ENCODE measurements at places on chromosomes 2 and 18.

DNA sequence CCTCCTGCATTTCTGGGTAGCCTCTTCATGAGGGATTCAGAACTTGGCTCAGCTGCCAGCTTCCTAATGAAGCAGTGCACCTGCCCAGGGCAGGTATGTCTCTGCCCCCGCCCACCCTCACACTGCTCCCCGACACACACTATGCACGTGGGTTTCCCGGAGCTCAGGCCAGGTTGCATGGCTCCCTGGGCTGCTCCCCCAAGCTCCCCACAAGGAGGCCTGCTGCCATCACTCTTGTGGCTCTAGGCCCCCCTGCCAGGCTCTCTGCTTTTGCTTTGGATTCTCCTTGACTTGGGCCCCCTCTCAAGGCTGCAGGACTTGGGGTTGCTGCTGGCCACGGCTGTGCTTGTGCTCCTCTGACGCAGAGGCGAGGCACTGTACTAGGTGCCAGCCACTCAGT is 43.6 kb downstream of the ADD2 start:
- DNase-seq = no peak

DNA sequence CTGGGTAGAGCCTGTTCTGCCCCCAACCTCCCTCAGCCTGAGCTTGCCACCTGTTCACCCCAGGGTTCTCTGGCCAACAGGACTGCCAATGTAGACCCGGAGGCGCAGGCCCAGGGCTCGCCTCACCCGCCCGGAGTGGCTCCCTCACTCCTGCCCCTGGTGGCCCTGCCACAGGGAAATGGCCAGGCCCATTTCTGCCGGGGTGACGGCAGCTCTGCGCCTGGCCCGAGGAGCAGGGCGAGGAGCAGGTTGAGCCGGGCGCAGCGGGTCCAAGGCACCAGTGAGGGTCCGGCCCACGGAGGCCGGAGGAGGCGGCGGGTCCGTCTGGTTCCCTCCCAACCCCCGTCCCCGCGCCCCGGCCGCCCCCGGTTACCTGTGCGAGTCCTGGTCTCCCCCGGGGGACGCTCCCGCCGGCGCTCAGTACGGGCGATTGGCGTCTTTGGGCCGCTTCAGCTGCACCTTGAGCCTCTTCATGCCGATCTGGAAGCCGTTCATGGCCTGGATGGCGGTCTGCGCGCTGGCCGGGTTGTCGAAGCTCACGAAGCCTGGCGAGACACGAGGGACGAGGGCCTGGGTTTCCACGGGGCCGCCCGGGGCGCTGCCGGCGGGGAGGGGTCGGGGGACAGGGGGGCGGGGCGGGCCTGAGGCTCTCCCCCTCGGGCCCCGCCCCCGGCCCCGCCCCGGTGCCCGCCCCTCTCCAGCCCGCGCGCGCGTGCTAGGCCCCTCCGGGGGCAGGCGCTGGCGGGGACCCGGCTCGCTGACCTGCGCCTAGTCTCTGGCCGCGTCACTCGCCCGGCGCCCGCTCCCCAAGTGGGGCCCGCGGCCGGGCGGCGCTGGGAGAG is 312.0 kb downstream of the CELF4 start:
- no peak for DNase-seq

DNA sequence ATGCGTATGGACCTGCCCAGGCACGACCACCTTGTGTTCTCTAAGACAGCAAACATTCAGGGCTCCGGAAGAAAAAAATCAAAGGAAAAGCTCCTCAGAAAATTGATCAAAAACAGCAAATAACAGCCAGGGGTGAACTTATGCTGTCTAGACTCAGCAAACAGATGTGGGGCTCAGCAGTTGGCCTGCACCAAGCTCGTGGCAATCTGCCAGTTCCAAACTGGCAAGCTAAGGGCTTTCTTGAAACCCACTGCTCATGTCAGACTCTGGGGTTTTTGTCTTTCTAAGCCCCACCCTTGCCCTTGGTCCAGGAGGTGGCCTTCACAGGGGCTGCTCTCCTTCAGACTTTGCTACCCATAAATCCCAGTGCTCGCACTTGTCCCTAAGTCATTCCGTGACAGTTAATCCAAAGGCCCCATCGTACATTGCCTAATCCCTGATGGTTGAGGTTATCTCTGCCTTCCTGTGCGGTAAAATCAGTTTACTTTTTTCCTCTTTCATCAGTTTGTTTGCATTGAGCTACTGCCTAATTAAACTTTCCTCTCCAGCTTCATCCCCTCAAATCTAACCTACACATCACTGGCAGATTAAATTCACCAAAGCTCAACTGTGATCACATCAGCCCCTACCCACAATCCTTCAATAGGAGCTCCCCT is 408.0 kb downstream of the LRATD1 start:
- DNase-seq = no peak

DNA sequence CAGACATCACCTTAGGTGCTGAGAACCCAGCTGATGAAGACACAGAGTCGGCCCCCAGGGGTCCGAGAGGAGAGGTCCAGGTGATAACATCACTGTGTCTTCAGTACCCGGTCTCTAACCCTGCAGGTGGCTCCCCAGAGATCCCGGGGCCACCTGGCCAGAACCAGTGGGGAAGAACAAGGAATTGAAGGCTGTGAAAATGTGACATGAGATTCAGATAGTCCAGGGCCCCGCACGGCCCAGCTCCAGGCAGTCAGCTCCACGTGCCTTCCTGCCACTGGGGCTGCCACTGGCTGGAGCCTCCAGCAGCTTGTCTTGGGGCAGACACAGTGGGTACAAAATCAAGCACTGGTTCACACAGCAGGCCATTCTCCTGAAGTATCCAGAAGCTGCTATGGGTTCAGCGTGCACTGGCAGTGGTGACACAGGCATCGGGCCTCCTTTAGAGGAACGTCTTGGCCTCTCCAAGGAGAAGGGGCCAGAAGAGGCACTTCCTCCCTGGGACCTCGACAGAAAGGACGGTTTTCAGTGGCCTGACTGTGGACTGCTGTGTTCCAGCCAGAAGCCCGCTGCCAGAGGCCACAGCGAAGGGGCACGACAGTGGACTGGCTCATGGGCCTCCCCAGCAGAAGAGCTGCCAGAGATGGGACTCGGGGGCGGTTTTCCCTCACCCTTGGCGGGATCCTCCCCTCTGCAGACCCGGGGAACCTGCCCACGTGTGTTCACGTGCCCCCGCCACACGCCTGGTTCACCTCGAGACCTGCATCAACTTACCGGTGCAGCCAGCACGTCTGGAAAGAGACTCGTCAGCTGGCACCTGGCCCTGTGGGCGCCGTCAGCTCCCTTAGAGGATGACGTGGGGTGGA is 150.4 kb downstream of the HDAC4 start:
- no peak for DNase-seq

DNA sequence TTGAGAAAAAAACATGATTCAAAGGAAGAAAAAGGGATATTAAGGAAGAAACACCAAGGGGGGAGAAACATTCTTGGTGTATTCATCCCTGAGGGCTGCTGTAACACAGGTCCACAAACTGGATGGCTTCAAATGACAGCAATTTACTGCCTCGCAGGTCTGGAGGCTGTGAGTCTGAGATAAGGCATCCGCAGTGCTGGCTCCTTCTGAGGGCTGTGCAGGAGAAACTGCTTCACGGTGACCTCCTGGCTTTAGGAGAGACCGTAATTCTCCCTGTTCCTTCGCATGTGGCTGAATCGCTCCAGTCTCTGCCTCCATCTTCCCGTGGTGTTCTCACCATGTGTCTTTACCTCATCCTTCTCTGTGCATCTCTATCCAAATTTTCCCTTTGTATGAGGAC is 490.7 kb downstream of the EIPR1 start:
- no peak for DNase-seq

- no peak for DNase-seq
Measured at GRCh38 chr2:175036582-175037018, 31.4 kb upstream of the CHN1 start.

DNA sequence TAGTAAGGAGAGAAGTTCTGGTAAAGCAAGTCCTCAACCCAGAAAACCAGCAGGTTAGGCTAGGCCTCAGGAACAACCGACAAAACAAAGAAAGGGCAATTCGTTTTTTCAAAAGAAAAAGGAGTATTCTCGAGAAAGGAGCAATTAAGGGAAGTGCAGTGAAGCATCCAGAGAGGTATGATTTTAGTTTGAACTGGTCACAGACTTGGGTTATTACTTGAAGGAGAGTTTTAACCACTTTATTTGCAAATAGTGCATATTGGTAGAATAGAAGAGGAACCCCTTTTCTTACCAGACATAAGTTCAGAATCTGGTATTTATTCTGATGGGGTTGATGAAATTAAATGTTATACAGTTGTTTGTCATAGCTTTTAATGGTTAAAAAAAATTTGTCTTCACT is 110.0 kb upstream of the GCFC2 start:
- no peak for DNase-seq

DNA sequence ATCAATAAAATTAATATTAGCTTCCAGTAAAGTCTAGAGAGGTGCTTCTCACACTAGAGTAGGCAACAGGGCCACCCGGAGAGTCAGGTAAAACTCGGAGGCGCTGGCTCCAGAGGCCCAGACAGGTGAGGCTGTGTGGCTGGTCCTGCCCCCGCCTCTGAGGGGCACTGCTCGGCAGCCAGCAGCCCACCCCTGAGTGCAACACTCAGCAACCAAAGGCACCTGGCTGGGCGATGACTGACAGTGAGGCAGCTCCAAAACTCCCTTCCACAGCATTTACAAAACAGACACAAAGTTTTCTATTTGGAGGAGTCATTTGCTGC is 138.8 kb upstream of the ID2 start:
- no peak for DNase-seq

GRCh38 chr2:238457927-238458324 is 31.2 kb downstream of the ASB1 start:
- DNase-seq = no peak

GRCh38 chr2:173571887-173572680 is 217.4 kb downstream of the CDCA7 start:
- no peak for DNase-seq

DNA sequence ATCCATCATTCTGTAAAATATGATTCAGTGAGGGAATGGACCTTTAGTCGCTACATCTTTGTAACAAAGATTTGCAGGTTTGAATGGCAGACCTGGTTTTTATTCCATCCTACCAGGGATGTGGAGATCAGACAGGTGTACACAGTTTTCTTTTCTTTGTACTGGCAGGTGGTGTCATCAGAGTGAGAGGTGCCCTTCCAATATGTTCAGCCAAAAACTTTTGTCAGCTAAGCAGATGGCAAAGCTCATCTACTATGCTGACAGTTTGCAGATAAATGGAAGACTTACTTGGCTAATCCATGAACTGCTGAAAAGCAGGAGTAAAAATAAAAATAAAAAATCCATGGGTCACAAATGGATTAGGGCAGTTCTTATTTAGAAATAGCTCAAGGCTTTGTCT is 185.5 kb upstream of the DOK6 start:
- no peak for DNase-seq

- no peak for DNase-seq
Measured at GRCh38 chr2:129165006-129165405, 814.5 kb upstream of the RAB6C start.

- no peak for DNase-seq
Measured at GRCh38 chr2:106876699-106877098, 9.3 kb downstream of the ST6GAL2 start.

- no peak for DNase-seq
Measured at GRCh38 chr18:2714140-2714539, 58.6 kb downstream of the SMCHD1 start.

DNA sequence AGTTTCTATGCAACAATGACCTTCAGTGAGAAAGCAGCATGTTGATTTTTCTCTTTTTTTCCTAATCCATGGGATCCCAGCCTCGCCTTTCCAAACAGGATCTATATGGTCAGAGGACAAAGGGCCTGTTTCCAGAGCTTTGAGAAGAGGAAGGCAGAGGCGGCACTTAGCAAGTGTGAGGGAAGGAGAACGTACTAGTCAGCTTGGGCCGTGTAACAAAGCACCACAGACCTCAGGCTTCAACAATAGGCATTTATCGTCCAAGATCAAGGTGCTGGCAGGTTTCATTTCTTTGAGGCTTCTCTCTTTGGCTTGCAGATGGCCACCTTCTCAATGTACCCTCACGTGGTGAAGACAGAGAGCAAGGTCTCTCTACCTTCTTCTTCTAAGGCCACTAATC is 7.3 kb upstream of the KCNF1 start:
- no peak for DNase-seq

DNA sequence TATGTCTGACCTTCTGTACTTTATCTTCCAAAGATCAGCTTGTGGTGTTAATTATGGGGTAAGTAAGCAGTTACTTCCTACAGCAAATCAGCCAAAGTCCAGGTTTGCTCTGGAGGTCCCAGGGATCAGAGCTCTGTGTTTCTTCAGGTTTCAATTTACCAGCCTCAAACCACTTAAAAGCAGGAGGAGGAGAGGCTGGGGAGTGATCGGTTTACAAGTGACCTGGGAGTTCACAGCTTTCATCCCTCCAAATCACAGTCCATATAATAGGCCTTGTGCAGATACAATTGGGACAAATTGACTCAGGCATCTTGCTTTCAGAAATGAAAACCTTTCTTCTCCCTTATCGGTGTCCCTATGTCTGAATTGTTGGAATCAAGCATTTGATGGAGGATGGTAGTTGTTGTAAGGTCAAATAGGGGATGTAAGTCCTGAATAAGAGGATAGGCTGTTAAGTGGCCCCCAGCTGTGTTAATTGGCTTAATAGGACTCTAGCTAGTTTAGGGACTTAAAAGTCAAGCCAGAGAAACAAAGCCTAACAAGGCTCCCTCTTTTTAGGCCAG is 188.0 kb upstream of the NT5C1B start:
- DNase-seq = no peak

- DNase-seq = no peak
Measured at GRCh38 chr2:37020887-37021796, 54.8 kb upstream of the STRN start.

DNA sequence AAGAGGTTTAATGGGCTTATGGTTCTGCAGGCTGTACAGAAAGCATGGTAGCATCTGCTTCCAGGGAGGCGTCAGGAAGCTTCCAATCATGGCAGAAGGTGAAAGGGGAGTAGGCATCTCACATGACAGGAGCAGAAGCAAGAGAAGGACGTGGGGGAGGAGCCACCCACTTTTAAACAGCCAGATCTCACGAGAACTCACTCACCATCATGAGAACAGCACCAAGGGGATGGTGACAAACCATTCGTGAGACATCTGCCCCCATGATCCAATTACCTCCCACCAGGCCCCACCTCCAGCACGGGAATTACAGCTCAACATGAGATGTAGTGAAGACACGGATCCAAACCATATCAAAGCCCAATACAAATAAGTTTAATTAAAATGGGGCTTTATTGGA is 113.8 kb downstream of the ATL2 start:
- DNase-seq = no peak

DNA sequence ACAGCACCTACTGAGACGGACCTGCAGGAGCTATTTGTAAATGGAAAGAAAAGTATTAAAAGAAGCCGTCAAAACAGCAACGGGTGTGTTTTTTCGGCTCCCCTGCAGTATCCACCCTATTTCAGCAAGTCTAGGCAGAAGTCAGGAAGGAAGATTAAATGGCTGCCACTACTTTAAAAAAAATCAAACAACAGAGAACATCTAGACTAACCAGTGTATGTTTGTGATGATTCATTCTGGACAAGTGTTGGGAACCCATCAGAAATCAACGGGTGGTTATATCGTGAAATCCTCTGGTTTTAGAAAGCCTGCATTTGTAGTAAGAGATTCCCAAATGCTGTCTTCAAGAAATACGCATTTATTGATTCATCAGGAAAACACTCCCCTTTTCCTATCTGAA is 9.0 kb downstream of the PMAIP1 start:
- no peak for DNase-seq

Data from activated CD4-positive, alpha-beta T cell treated with anti-CD3 and anti-CD28 coated beads for 48 hours (primary cell).